Uterus (tissue), 4 donors: ENCODE measurements at places on chromosomes 13 and 19. TPM values are rescaled to one million over a fixed set of nuclear protein-coding genes. Genes with fewer than 3 reads are reported as not detected.

Gene CEACAM7
- total RNA-seq: not detected

DNA sequence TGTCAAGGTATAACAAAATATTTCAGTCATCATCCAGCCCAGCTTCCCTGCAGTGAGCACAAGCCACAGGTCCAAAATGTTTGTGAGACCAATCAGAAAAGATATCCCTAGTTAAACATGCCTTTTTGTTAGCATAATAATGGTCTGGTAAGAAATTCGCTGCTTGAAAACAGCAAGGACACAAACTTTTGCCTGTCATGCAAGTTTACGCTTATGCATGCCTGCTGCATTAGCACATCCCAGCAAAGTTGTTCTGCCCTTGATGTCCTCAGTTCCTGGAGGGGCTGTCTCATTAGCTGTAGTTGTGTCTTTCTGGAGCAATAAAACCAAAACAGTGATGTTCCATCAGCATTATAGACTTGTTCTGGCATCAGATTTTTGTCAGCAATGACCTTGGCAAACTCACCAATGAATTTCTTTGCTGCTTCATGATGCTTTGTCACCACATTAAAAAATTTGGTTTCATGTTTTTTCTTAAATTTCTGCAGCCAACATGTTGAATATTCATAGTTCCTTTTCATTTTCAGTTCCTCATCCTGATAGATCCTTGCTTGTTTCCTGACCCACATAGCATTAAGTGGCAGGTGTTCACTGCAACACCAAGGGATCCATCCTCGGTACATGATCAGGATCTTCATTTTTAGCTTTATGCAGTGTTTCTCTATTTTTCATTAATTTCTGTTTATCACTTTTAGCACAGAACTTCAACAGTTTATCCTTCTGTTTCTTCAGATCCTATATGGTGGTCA, 72.0 kb upstream of the GPR183 start:
- H3K4me3 ChIP-seq: no peak overlapping the region
- H3K27me3 ChIP-seq: no peaks in the 10 kb centered on the region
- no peaks in the 10 kb centered on the region for H3K4me1 ChIP-seq
- H3K27ac ChIP-seq: no peak overlapping the region
- DNase-seq: no peak

Gene CEACAM8
- not detected for total RNA-seq

GRCh38 chr13:20394169-20394501, 131.5 kb downstream of the CRYL1 start:
- no peaks in the 10 kb centered on the region for H3K36me3 ChIP-seq
- no peaks in the 10 kb centered on the region for H3K27me3 ChIP-seq
- H3K4me1 ChIP-seq: no peaks in the 10 kb centered on the region
- DNase-seq: no peak
- no peak overlapping the region for H3K27ac ChIP-seq

DNA sequence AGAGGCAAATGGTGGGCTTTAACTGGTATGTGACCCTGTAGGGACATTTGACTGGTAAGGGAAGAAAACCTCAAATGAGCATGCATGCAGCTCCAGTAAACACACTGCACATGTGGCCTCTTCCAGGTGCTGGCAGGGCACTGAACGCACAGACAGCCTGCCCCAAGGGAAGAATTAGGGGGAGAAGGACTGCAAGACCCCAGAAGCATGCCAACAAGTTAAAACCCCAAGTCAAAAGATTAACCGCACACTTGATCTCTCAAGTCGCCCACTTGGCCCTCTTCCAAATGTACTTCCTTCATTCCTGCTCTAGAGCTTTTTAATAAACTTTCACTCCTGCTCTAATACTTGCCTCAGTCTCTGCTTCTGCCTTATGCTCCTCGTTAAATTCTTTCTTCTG, 46.9 kb upstream of the SLITRK1 start:
- H3K4me1 ChIP-seq: no peaks in the 10 kb centered on the region
- no peaks in the 10 kb centered on the region for H3K36me3 ChIP-seq
- no peaks in the 10 kb centered on the region for H3K27me3 ChIP-seq

DNA sequence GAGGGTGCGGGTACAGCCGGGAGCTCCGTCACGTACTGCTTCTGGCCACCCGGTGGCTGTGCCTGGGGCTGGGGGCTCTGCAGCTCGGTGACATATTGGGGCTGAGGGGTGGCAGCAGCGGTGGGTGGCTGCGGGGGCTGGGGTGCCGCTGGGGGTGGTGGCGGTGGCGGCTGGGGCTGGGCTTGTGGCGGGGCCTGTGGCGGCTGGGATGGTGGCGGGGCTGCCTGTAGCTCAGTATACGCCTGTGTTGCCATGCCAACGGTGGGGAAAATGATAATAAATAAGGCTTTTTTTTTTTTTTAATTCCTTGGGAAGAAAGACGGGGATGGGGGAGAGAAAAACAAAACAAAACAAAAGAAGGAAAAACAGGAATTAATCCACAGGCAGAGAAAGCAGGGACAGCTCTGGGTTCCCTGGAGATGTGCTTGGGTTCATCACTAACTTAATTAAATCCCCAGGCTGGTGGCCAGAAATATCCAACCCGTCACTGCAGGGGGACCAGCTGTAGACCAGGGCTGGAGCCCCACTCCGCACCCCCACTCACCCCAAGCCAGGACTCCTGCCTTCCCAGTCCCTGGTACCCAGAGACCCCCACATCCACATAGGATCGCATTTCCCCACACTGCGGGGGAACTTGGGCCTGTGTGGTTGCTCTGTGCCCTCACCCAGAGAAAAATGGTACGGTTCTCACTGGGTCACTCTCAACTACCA, 12.4 kb downstream of the RFX1 start:
- no peak overlapping the region for H3K4me3 ChIP-seq
- no peak overlapping the region for H3K27ac ChIP-seq
- no peak for DNase-seq
- no peaks in the 10 kb centered on the region for H3K27me3 ChIP-seq
- no peaks in the 10 kb centered on the region for H3K4me1 ChIP-seq
